ENCODE measurements at places on chromosomes 3 and 15. TPM values are rescaled to one million over a fixed set of nuclear protein-coding genes. Genes with fewer than 3 reads are reported as not detected.

Gene RAB6B
- total RNA-seq = 6.2 TPM

- peak overlapping the region; percentile 43 for H3K4me3 ChIP-seq
- peaks cover 16% of the 10 kb centered on the region for H3K27me3 ChIP-seq
- H3K36me3 ChIP-seq = no peaks in the 10 kb centered on the region
- peak; percentile 25 for DNase-seq
- H3K4me1 ChIP-seq = peaks cover 9% of the 10 kb centered on the region
- peak overlapping the region; percentile 59 for H3K27ac ChIP-seq
These were observed 542 bp upstream of the MEIS2 start for GRCh38 chr15:37100966-37101215.

DNA sequence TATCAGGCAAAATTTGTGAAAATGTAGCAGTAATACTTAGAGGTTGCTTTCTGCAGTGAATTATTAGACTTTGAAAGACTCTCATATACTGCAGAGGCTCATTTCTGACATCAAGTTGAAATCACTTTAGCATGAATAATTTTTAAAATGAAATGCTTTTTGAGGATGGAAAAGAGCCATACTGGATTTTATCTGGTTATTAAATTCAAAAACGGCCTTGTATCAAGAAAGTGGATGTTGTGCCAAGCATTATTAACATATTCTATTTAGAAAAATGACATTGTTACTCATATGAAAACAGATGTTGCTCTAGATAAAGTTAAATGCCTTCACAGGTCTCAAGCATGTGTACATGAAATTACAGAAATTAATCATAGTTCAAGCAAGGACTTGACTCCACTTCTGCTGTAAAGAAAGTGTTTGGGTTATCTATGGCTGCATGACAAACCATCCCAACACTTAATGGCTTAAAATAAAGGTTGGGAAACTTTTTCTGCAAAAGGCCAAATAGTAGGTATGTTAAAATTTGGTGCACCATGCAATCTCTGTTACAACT, 64.5 kb upstream of the ZNF280D start:
- DNase-seq = no peak
- H3K27me3 ChIP-seq = no peaks in the 10 kb centered on the region
- no peaks in the 10 kb centered on the region for H3K4me1 ChIP-seq
- H3K36me3 ChIP-seq = no peaks in the 10 kb centered on the region
- H3K27ac ChIP-seq = no peak overlapping the region
- no peak overlapping the region for H3K4me3 ChIP-seq

DNA sequence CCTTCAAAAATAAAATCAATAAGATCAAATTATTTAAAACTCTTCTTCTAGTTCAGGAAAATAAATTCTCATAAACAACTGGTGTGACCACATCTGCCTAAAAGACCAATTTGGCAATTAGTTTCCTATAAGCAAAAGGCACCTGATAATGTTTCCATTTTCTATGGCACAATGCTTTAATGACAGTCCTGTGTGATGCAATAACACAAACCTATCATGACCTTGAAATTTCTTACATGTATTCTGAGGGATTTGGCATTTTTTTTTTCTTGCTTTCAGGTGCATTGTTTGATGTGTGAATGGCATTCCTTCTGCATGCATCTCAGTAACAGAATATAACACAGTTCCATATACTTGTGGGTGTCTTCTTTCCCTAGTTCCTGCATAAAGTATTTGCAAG, 32.5 kb upstream of the FRMD5 start:
- H3K4me1 ChIP-seq = no peaks in the 10 kb centered on the region
- no peak overlapping the region for H3K27ac ChIP-seq
- no peak overlapping the region for H3K4me3 ChIP-seq
- no peaks in the 10 kb centered on the region for H3K27me3 ChIP-seq
- no peaks in the 10 kb centered on the region for H3K36me3 ChIP-seq

Gene HIGD2B
- total RNA-seq = not detected

DNA sequence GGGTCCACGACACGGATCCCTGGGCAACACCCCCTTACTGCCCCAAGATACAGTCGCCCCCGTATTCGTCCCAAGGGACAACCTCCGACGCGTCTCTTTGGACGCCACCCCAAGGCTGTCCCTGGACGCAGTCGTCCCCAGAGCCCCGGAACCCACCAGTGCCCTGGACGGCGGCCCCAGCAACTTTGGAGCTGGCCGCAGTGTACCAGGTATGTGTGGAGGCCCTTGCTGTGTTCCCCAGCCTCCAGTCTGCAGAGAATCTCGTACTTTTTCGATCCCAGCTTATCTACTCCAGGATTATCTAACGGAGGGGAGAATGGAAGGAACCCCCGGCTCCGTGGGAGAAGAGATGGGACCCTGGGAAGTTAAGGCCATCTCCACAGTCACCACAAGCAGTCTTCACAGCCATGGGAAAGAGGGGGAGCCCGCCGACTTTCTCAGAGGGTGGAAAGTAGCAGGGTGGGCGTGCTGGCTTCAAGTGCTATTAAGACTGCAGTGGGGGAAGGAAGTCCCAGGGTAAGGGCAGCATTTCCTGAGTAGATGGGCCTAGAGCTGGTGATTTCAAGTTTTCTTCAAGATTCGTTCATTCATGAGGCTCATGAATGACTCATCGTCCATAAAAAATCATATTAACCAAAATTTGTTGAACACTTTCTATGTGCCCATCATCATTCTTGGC, 1.1 kb downstream of the MESP2 start:
- no peak overlapping the region for H3K27ac ChIP-seq
- no peak for DNase-seq
- no peak overlapping the region for H3K4me3 ChIP-seq
- no peaks in the 10 kb centered on the region for H3K27me3 ChIP-seq
- peaks cover 3% of the 10 kb centered on the region for H3K4me1 ChIP-seq

Gene ARHGAP31
- 40.0 TPM for total RNA-seq

- H3K4me3 ChIP-seq = no peak overlapping the region
- no peaks in the 10 kb centered on the region for H3K4me1 ChIP-seq
- H3K36me3 ChIP-seq = no peaks in the 10 kb centered on the region
- no peak for DNase-seq
These were observed 156.5 kb downstream of the CHDH start for GRCh38 chr3:53689681-53690080.

DNA sequence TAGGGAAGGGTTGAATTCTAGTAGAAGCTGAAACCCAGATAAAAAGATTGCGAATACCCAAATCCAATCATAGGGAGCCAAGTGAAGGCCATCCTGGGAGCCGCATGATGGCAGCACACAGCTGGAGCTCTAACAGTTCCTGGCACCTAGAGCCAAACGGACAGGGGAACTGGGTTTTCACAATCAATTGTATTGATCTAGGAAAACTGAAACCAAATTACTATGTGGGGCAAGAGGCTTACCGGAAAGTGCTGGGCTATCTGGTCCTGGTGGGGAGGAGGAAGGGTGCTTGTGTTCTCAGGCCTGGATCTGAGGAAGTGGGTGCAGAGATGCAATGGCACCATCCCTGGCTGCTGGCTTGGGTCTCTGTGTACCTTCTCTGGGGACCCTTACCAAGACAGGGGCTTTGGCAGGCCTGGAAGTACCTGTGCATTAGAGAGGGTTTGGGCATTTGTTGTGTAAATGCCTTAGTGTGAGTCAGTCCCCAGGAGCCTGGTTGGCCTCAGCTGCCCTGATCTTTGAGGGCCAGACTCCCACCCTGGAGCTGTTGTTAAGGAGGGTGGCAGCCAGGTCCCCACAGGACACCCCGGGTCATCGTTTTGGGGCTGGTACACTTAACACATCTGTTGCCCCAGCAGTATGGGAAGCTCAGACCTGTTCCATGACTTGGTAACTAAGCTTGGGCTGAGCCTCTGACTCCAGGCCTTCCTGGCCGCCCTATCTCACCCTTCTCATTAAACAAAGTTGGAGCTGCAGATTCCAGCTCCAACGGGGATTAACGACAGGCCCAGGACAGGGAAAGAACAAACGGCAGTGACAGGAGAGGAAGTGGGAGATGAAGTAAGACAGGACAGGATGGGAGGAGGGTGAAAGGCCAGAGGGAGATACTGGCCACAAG, 8.9 kb upstream of the FURIN start:
- H3K4me3 ChIP-seq = no peak overlapping the region
- no peaks in the 10 kb centered on the region for H3K27me3 ChIP-seq
- H3K27ac ChIP-seq = no peak overlapping the region
- H3K36me3 ChIP-seq = no peaks in the 10 kb centered on the region

DNA sequence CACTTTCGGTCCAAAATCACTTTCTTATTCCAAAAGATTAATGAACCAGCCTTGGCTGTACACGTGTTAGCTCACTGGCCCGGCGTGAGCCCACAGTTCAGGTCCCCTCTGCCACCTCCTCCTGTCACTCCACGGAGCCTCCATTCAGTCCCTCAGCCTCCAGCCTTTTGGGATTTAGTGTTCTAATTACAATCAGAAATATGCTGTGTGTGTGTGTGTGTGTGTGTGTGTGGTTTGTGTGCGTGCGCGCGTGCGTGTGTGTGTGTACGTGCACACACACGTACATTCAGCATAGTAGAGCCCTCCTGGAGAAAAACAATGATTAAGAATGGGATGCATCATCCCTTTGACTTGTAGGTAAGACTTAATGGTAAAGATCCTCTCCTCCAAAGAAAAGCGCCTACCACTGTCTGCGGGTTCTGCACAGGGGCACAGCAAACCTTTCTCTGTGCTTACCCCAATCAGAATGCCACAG, 801 bp downstream of the CA12 start:
- H3K27me3 ChIP-seq = no peaks in the 10 kb centered on the region
- no peaks in the 10 kb centered on the region for H3K36me3 ChIP-seq
- no peak overlapping the region for H3K4me3 ChIP-seq
- no peak overlapping the region for H3K27ac ChIP-seq

DNA sequence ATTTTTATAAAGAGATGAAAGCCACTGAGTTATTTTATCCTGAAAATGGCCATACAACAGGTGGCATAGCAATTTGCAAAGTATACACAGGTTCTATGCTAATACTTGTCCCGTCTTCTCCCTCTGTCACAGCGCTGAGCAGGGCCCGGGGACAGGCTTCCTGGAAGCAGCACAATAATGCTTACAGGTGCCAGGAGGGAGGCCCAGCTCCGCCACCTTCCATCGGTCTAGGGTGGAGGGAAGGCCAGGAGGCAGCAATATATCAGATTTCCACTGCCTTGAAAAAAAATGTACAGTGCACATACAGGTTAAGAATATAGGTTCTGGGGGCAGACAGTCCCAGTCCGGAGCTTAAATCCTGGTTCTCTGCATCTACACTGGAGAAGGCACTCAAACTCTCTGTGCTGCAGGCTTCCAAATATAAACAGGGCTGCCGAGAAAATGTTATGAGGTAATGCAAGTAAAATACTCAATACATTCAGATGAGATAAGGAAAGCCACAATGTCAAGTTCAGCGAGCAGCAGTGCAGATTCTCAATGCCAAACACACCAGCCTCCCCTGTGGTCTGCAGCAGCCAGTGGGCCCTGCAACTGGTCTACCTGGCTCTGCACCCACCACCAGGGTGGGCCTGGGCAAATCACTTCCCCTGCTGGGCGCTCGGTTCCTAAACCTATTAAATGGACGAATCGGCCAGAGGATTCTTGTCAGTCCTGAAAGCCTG, 189.6 kb downstream of the XXYLT1 start:
- no peak overlapping the region for H3K4me3 ChIP-seq
- H3K27ac ChIP-seq = peak overlapping the region; percentile 91
- DNase-seq = peak; percentile 57
- no peaks in the 10 kb centered on the region for H3K36me3 ChIP-seq
- H3K27me3 ChIP-seq = no peaks in the 10 kb centered on the region

- no peak for DNase-seq
- no peaks in the 10 kb centered on the region for H3K36me3 ChIP-seq
- no peaks in the 10 kb centered on the region for H3K4me1 ChIP-seq
These were observed 21.8 kb upstream of the SIAH2 start for GRCh38 chr3:150784747-150785125.

DNA sequence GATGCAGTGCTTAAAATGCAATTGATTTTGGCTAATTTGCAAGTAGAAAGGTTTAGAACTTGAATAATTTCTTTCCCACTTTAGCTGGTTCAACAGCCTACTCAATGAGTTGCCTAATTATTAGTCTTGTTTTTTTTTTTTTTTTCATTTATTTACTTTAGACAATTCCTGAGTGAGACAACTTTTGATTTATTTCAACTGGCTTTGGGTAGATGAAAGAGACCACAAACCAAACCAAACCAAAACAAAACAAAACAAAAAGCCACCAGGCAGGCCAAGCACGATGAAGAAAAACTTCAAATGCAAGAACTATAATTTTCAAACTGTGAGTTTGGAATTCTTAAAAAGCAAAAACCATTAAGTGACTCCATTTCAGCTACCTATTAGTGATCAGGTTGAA, 469.9 kb downstream of the GBE1 start:
- no peaks in the 10 kb centered on the region for H3K27me3 ChIP-seq
- H3K4me3 ChIP-seq = no peak overlapping the region
- no peaks in the 10 kb centered on the region for H3K4me1 ChIP-seq
- no peak for DNase-seq
- no peaks in the 10 kb centered on the region for H3K36me3 ChIP-seq

DNA sequence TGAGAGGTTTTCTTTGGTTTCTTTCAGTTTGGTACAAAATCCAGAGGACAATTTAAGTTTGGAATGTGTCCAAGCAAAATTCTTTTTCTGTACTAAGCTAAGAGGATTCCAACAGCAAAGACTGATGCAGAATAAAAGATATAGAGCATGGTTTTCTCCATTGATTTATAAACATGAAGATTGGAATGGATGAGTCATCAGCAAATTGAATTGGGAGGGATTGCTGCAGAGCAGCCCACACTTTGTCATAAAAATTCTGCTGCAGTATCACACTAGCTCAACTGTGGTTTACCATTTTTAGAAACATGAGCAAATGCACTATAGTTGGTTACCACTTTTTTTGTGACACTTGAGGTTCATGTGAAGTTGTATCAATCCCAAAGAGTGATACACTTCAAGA, 16.1 kb upstream of the LARP6 start:
- no peak overlapping the region for H3K4me3 ChIP-seq
- no peaks in the 10 kb centered on the region for H3K27me3 ChIP-seq
- no peaks in the 10 kb centered on the region for H3K36me3 ChIP-seq
- peak overlapping the region; percentile 29 for H3K27ac ChIP-seq
- no peak for DNase-seq
- peaks cover 10% of the 10 kb centered on the region for H3K4me1 ChIP-seq

Gene FBXO40
- total RNA-seq = not detected

Gene COL6A6
- total RNA-seq = 0.67 TPM

GRCh38 chr3:165148876-165149441, 47.2 kb downstream of the SLITRK3 start:
- H3K4me3 ChIP-seq = no peak overlapping the region
- H3K36me3 ChIP-seq = no peaks in the 10 kb centered on the region
- H3K4me1 ChIP-seq = no peaks in the 10 kb centered on the region
- DNase-seq = no peak

DNA sequence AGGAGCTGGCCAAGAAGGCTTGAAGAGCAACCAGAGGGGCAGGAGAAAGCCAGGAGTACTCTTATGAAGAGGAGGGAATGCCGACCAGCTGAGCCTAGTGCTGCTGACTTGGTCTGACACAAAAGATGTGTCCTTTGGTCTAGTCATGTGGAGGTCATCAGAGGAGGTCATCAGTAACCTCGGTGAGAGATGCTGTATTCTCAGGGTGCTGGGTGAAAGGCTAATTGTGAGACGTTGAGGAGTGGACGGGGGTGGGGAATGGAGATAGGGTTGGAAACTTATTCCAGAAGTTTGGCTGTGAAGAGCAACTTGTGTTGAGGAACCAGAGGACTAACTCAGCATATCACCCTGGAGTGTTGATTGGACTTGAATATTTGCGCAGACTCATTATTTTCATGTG, 5.5 kb downstream of the CRTC3 start:
- DNase-seq = no peak
- no peak overlapping the region for H3K27ac ChIP-seq
- no peaks in the 10 kb centered on the region for H3K36me3 ChIP-seq
- peaks cover 46% of the 10 kb centered on the region for H3K4me1 ChIP-seq
